ENCODE measurements at places on chromosomes 3 and 15. TPM values are rescaled to one million over a fixed set of nuclear protein-coding genes. Genes with fewer than 3 reads are reported as not detected.

Gene SIDT1
- total RNA-seq, result 2.2 TPM

Gene P2RY14
- 0.33 TPM for total RNA-seq

Gene DNAJA4
- total RNA-seq, result 2.9 TPM

Gene RPS17
- 283 TPM for total RNA-seq

Gene MYH15
- 0.08 TPM for total RNA-seq

Gene TMC3
- not detected for total RNA-seq

Gene SLC22A14
- total RNA-seq, result not detected

Gene ACVR2B
- 7.4 TPM for total RNA-seq

Gene PRRT3
- 0.79 TPM for total RNA-seq

Gene STARD5
- 1.1 TPM for total RNA-seq

Gene UBE3A
- 41.3 TPM for total RNA-seq
